ENCODE measurements at places on chromosomes 4 and X. TPM values are rescaled to one million over a fixed set of nuclear protein-coding genes. Genes with fewer than 3 reads are reported as not detected.

Gene PPM1K
- 84.3 TPM for total RNA-seq

DNA sequence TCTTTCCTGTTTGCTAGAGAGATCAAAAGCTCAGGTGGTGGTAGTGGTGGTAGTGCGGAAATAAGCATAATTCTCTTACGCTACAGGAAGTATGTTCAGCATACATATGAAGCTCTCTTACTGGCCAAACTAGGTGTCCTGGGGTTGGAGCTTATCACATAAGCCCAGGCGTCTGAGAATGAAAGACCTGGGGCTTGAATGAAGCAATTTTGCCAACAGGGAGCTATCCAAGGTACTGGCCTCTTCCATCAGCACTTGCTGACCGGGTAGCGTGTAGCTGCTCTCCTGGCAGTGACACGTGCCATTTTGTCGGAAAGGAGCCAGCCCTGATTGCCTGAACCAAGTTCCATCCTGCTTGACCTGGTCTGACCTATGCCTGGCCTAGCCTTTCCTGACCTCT lies 65.9 kb upstream of the HPF1 start:
- DNase-seq, result peak; percentile 21
- no peaks in the 10 kb centered on the region for H3K27me3 ChIP-seq
- H3K4me3 ChIP-seq, result no peak overlapping the region
- no peak overlapping the region for H3K27ac ChIP-seq
- no peaks in the 10 kb centered on the region for H3K36me3 ChIP-seq

DNA sequence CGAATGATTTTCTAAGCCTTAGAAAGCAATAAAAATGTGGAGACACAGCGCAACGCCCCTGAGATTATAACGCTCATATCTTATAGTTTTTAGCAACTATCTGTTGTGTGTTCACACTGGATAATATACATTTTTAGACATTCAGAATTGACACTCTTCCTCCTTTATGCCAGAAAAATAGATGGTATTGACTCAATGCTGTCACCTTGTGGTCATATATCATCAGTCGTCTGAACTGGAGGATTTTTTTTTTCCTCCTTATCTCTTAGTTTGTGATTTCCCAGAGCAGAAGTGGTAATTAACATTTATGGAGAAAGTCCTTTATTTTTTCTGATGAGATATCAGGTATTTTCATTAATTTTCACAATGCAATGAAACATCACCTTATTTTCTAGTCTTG lies 759.6 kb downstream of the RAB28 start:
- no peaks in the 10 kb centered on the region for H3K27me3 ChIP-seq
- no peak for DNase-seq
- H3K27ac ChIP-seq, result no peak overlapping the region

GRCh38 chr4:32087211-32087610 lies 1367.0 kb downstream of the PCDH7 start:
- no peak overlapping the region for H3K4me3 ChIP-seq
- no peaks in the 10 kb centered on the region for H3K4me1 ChIP-seq
- H3K36me3 ChIP-seq, result no peaks in the 10 kb centered on the region
- H3K27ac ChIP-seq, result no peak overlapping the region
- no peaks in the 10 kb centered on the region for H3K27me3 ChIP-seq

Gene BEND2
- not detected for total RNA-seq
